ENCODE measurements at places on chromosomes 3 and 15. TPM values are rescaled to one million over a fixed set of nuclear protein-coding genes. Genes with fewer than 3 reads are reported as not detected.

DNA sequence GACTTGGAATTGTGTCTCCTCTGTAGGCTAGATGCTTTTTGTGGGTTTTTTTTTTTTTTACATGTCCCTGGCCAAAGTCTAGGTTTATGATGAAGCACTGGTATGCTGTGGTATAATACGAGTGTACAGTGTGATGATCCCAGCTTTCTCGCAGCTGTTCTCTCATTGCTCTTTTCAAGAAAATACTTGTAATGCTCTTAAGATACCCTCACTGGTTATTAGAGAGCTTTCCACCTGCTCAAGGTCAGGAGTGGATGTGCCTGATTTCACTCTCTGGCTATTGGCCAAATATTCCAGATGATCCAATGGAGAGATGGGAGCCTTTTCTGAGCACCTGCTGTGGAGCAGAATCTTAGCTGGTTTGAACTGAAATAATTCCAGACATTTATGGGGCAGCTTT is 215.1 kb downstream of the MYRIP start:
- no peak overlapping the region for H3K27ac ChIP-seq
- H3K27me3 ChIP-seq, result no peaks in the 10 kb centered on the region
- H3K4me3 ChIP-seq, result no peak overlapping the region
- H3K36me3 ChIP-seq, result no peaks in the 10 kb centered on the region

Gene GOLGA8O
- total RNA-seq, result 0.39 TPM

Gene CCDC13
- 3.0 TPM for total RNA-seq

DNA sequence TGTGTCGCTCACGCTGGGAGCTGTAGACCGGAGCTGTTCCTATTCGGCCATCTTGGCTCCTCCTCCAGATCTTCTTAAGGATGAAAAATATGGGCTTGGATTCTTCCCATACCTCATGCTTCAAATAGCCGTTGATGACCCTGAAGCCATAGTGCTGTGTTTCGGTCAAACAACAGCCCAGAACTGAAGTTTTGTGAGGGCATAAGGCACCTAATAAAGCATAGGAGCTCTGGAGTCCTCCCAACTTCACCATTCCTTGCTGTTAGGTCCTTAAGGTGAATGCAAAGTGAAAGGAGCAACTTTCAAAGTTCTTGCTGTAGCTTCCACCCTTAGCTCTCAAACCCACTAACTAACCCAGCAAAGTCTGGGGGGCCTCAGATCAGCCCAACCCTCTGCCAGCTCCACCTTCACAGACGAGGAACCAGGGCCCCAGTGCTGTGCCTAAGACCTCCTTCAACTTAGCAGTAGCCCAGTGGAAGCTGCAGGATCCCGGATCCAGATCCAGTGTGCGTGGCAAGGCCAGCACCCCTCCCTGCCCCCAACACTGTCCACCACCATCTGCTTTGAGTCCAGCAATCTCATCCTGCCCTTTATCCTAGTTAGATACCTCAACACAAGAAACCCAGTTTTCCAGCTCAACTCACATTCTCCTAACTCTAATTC is at the start of gene GRK7:
Gene GRK7 (plus strand): TSS at position 321 of the 663 bp plus-strand sequence. CDS start 14,877 bp downstream, outside the sequence.
- H3K27ac ChIP-seq, result no peak within 1 kb of the TSS
- no peak for DNase-seq
- H3K4me3 ChIP-seq, result no peak within 1 kb of the TSS
- H3K4me1 ChIP-seq, result no peaks in the 10 kb centered on the region

DNA sequence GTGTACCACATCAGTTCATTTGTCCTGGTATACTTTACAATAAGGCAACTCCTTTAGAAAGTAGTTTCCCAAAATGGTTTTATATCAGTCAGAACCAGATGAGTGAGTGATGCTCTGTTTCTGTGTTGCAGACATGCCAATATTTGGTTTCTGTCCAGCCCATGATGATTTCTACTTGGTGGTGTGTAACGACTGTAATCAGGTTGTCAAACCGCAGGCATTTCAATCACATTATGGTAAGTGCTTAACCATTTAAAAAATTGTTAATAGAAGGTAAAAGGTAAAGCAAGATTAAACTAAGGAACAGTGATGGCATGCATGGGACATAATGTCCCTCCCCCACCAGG is 40.0 kb upstream of the SCAANT1 start:
- H3K4me3 ChIP-seq, result no peak overlapping the region
- no peaks in the 10 kb centered on the region for H3K36me3 ChIP-seq
- H3K4me1 ChIP-seq, result peaks cover 75% of the 10 kb centered on the region
- no peak for DNase-seq
- no peaks in the 10 kb centered on the region for H3K27me3 ChIP-seq

Gene SCAANT1
- total RNA-seq, result not detected

DNA sequence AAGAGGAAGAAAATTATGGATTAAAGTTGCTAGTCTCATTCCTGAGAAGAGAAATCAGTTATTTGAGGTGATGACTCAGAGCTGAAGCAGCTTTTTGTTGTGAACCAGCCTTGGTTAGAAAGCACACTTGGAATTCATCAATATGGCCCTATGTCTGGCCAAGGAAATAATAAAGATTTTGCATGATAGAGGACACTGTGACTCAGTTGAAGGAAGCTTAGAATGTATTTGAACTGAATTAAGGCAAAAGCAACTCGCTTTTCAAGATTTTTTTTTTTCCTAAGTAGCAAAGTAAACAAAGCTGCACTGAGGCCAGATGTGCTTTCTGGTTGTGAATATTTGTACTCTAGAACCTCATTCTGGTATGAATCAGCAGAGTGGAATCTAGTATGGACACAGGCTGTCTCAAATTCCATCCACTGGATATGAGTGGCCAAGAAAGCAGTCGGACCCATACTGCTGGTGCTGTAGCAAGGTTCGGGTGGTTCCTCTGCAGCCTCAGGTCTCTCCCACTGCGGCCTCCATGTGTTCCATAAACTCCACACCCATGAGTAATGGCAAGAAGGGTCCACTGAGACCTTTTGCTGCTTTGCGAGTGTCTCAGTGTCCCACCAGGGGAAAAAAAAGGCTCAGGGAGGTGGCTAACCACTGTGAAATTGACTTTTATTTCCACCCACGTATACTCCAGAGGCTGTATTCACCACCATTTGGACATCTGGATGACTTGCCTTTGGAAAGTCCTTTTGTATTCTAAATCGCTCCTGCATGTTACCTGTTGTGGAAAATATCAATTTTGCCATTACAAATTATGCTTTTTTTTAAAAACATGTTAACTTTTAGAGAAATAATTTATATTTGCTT is 53.1 kb downstream of the TGFBR2 start:
- H3K27ac ChIP-seq, result peak overlapping the region; percentile 64
- H3K27me3 ChIP-seq, result no peaks in the 10 kb centered on the region
- H3K4me3 ChIP-seq, result no peak overlapping the region

- DNase-seq, result no peak
- H3K4me3 ChIP-seq, result no peak overlapping the region
- peak overlapping the region; percentile 59 for H3K27ac ChIP-seq
- H3K27me3 ChIP-seq, result no peaks in the 10 kb centered on the region
These were observed 8.8 kb downstream of the KLF15 start for GRCh38 chr3:126348308-126348920.

- H3K36me3 ChIP-seq, result no peaks in the 10 kb centered on the region
- peaks cover 55% of the 10 kb centered on the region for H3K4me1 ChIP-seq
- DNase-seq, result no peak
- H3K27me3 ChIP-seq, result no peaks in the 10 kb centered on the region
- H3K4me3 ChIP-seq, result no peak overlapping the region
These were observed 77.7 kb downstream of the ABHD5 start for GRCh38 chr3:43768381-43768973.

Gene KCNMB2
- total RNA-seq, result 0.40 TPM

Gene DNAJB8
- total RNA-seq, result not detected

Gene KBTBD12
- total RNA-seq, result 4.5 TPM

- no peak for DNase-seq
- peak overlapping the region; percentile 43 for H3K27ac ChIP-seq
- H3K4me1 ChIP-seq, result peaks cover 36% of the 10 kb centered on the region
- peak overlapping the region; percentile 23 for H3K4me3 ChIP-seq
- no peaks in the 10 kb centered on the region for H3K27me3 ChIP-seq
- no peaks in the 10 kb centered on the region for H3K36me3 ChIP-seq
These were observed 134.4 kb downstream of the TMCO5A start for GRCh38 chr15:38068626-38069391.

- no peak overlapping the region for H3K4me3 ChIP-seq
- no peak for DNase-seq
- H3K36me3 ChIP-seq, result no peaks in the 10 kb centered on the region
- H3K4me1 ChIP-seq, result peaks cover 8% of the 10 kb centered on the region
- no peak overlapping the region for H3K27ac ChIP-seq
- no peaks in the 10 kb centered on the region for H3K27me3 ChIP-seq
These were observed 30.8 kb upstream of the MAGEF1 start for GRCh38 chr3:184742676-184743135.

DNA sequence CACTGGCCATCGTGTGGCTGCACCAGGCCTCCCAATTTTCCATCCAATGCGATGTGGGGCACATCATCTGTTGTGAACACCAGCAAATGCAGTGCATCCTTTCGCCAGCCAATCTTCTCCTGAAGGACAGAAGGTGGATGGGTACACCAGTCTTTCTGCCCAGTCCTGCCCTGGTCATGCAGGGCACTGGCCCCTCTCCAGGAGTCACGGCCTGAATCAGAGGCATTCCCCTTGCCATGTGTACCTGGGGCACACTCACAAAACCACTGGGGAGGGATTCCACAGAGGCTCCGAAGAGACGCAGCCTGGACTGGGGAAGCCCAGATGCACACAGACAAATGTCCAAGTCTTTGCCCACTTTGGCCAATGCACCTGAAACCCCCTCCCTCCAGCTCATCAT is 65.8 kb downstream of the ITGB5 start:
- H3K27me3 ChIP-seq, result no peaks in the 10 kb centered on the region
- H3K4me3 ChIP-seq, result no peak overlapping the region
- peaks cover 51% of the 10 kb centered on the region for H3K36me3 ChIP-seq
- no peak for DNase-seq

Gene CPN2
- total RNA-seq, result not detected

GRCh38 chr15:56124391-56124790 is 119.3 kb downstream of the RFX7 start:
- no peaks in the 10 kb centered on the region for H3K36me3 ChIP-seq
- H3K4me3 ChIP-seq, result no peak overlapping the region
- H3K27me3 ChIP-seq, result no peaks in the 10 kb centered on the region
- H3K27ac ChIP-seq, result no peak overlapping the region
- no peaks in the 10 kb centered on the region for H3K4me1 ChIP-seq
- DNase-seq, result no peak

Gene RPP25
- total RNA-seq, result 7.2 TPM

GRCh38 chr3:24837601-24838000 is 343.0 kb upstream of the THRB start:
- DNase-seq, result no peak
- no peak overlapping the region for H3K4me3 ChIP-seq
- no peaks in the 10 kb centered on the region for H3K36me3 ChIP-seq
- H3K27me3 ChIP-seq, result no peaks in the 10 kb centered on the region

Gene PAQR5
- 0.32 TPM for total RNA-seq

Gene SKOR1
- 0.99 TPM for total RNA-seq

- no peaks in the 10 kb centered on the region for H3K36me3 ChIP-seq
- no peak for DNase-seq
- no peaks in the 10 kb centered on the region for H3K27me3 ChIP-seq
- peak overlapping the region; percentile 2 for H3K4me3 ChIP-seq
- peaks cover 99% of the 10 kb centered on the region for H3K4me1 ChIP-seq
These were observed 8.5 kb downstream of the MBNL1 start for GRCh38 chr3:152277198-152277597.

- H3K4me3 ChIP-seq, result no peak overlapping the region
- H3K27ac ChIP-seq, result no peak overlapping the region
- H3K4me1 ChIP-seq, result no peaks in the 10 kb centered on the region
- H3K27me3 ChIP-seq, result no peaks in the 10 kb centered on the region
- no peak for DNase-seq
These were observed 47.5 kb downstream of the RYR3 start for GRCh38 chr15:33358306-33358705.

DNA sequence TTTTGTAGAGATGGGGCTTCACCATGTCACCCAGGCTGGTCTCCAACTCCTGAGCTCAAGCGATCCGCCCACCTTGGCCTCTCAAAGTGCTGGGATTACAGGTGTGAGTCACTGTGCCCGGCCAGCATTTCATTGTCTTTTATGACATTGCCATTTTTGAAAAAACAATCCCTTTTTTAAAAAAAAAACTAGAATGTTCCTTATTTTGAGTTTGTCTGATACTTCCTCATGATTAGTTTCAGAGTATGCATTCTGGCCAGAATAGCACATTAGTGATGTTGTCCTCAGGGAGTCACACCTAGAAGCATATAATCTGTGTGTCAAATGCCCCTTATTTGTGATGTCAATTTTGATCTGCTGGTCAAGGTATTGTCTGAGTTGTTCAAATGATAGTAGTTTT is 21.2 kb upstream of the NMD3 start:
- DNase-seq, result no peak
- H3K27ac ChIP-seq, result no peak overlapping the region
- no peak overlapping the region for H3K4me3 ChIP-seq

Gene NRROS
- 6.2 TPM for total RNA-seq

DNA sequence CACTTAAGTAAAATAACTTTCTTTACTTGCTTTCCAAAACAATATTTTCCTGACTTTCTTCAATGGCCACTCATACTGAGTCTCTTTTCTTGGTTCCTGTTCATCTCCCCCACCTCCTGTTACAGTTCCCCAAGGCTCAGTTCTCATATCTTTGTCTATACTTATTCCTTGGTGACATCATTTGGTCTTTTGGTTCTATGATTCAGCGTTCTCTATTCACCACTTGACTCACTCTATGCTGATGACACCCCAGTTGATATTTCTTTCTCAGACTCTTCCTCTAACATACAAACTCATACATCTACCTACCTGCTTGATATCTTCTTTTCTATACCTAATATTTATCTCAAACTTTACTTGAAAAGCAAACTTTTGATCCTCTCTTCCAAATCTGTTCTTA is 85.0 kb upstream of the P3H2 start:
- no peaks in the 10 kb centered on the region for H3K27me3 ChIP-seq
- no peaks in the 10 kb centered on the region for H3K36me3 ChIP-seq
- no peaks in the 10 kb centered on the region for H3K4me1 ChIP-seq
- H3K27ac ChIP-seq, result no peak overlapping the region
- H3K4me3 ChIP-seq, result no peak overlapping the region
